ENCODE measurements at places on chromosomes 3 and 15. TPM values are rescaled to one million over a fixed set of nuclear protein-coding genes. Genes with fewer than 3 reads are reported as not detected.

- peak; percentile 9 for DNase-seq
Measured at GRCh38 chr15:31292391-31293015, 34.1 kb upstream of the KLF13 start.

DNA sequence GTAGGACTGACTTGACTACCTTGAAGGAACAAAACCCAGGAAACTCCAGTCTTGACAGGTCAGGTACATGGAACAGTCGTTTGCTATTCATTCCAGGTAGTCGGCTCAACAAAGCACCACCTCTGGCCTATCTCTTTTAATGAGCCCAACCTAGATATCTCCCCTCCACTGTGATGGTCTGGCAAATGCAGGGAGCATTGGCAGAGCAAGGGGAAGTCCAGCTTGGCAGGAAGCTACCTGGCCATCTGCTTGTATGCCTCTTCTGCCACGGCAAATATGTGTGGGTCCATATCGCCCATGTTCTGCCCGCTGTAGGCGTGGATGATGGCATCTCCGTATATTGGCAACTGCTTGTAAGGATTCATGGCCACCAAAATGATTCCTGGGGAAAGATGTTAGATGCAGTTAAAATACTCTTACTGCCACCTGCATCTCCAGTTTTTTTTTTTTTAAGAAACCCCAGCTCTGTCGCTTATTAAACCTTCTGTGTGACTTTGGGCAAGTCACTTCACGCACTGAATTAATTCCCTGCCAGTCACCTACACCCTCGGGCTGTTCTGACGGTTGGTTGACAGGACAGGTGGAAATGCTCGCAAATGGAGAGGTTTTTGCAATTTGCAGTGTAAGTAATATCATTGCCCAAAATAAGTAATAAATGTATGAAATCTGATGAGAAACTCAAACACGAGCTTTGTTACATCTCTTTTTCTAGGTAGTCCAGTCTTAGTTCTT lies 16.8 kb downstream of the MYO5C start:
- DNase-seq: no peak

GRCh38 chr3:16884748-16885592 lies at the start of gene PLCL2:
Gene PLCL2, plus strand, starts transcription at chr3:16884955. Its CDS starts 85 bp downstream, at chr3:16885040.
- DNase-seq: peak; percentile 73

DNA sequence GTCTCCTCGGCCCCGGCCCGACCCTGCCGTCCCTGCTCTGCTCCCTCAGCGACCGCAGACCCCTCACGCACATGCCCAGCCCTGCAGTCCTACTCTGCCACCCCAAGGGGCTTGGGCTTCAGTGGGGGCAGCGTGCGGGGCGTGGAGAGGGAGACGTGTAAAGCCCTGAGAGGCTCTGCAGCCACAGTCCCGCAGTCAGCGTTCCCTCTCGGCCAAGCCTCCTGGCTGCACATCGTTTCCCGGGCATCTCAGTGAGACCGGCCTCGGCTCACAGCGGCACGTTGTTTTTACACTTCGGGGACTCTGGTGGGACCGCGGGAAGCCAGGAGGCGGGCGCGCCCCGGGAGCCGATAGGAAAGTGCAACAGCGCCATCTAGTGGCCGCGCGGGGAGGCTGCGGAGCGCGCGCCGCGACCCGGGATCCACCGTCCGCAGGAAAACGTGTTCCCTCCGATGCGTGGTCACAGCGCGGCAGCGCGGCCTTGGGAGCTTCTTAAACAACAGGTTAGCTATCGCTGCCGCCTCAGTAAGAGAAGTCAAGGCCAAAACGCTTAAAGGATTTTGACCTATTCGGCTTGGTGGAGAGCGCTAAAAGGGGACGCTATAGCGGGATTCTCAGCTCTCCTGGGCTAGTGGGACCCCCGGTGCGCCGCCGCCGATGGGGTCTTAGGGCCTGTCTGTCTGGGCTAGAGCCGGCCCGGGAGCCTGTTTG lies 226.8 kb upstream of the IGF1R start:
- peak; percentile 69 for DNase-seq

- no peak for DNase-seq
Measured at GRCh38 chr3:23254282-23254681, 51.2 kb downstream of the UBE2E2 start.

- no peak for DNase-seq
Measured at GRCh38 chr3:5185093-5185673, 2.3 kb upstream of the EDEM1 start.

- peak; percentile 74 for DNase-seq
Measured at GRCh38 chr3:187616307-187616972, 53.8 kb downstream of the SST start.

DNA sequence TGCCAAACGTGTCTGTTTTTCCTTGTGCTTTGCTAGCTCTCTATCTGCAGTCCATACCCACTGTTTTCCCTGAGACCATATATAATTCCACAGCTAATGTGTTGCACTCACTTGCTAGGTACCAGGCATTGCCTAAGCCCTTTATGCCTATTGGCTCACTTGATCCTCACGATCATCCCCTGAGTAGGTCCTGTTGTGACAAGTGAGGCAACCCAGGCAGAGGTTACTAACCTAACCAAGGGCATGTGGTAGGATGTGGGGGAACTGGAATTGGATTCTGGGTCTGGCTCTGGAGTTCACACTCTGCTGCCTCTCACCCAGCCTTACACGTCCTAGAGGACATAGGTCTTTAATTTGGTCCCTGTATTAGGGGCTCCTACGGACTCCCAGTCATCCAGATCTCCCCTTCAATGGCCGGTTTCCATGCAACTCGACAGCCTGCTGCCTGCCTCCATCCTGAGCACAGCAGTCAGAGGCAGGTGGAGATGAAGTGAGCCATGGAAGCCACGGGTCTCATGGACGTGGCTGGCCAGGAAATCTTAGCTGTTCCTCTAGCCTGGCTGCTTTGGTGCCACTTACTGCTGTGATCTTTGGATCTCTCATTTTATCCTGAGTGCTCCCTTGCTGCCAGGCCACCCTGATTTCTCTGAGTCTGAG lies 38.9 kb upstream of the MYZAP start:
- no peak for DNase-seq

GRCh38 chr3:88000853-88001252 lies 58.0 kb downstream of the CGGBP1 start:
- DNase-seq: peak; percentile 32

- DNase-seq: no peak
Measured at GRCh38 chr3:112297714-112298113, 3.7 kb upstream of the SLC9C1 start.

- no peak for DNase-seq
Measured at GRCh38 chr15:66356077-66356358, 467 bp downstream of the TIPIN start.

- no peak for DNase-seq
Measured at GRCh38 chr15:45328663-45329062, 49.7 kb downstream of the GATM start.

- DNase-seq: no peak
Measured at GRCh38 chr3:110413807-110414748, 657.5 kb upstream of the NECTIN3 start.

- no peak for DNase-seq
Measured at GRCh38 chr3:119125742-119126504, 20.0 kb upstream of the TEX55 start.

DNA sequence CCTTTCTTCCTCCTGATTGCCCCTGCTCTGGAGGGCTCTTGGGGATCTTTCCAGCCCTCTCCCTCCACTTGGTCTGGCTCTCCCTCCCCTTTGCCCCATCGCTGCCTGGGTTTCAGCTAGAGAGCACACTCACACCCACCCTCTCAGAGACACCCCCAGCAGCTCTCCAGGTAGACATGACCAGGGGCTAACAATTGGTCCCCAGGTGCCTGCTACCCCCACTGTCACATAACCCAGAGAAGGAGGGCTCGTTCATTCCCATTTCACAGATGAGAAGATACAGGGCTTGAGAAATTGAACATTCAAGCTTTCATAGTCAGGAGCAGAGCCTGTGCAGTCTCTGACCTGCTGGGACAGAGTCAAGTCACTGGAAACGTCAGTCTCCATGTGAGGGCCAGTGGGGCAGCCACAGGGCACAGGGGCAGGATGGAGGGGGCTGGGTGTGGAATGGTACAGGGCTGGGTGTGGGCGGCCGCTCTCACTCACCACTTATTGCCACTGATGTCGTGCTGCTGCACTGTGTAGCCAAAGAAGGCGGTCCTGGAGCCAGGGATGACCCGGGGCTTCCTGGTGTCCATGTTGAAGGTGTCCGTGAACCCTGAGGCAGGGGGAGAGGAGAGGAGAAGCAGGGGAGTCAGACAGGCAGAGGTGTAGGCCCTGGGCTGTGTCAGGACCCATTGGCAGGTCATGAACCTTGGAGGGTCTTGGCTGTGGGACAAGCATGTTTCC lies 29.4 kb downstream of the ITGA11 start:
- no peak for DNase-seq

GRCh38 chr15:37903919-37904625 lies 30.4 kb upstream of the TMCO5A start:
- DNase-seq: no peak

- DNase-seq: no peak
Measured at GRCh38 chr3:23399221-23399620, 196.1 kb downstream of the UBE2E2 start.

DNA sequence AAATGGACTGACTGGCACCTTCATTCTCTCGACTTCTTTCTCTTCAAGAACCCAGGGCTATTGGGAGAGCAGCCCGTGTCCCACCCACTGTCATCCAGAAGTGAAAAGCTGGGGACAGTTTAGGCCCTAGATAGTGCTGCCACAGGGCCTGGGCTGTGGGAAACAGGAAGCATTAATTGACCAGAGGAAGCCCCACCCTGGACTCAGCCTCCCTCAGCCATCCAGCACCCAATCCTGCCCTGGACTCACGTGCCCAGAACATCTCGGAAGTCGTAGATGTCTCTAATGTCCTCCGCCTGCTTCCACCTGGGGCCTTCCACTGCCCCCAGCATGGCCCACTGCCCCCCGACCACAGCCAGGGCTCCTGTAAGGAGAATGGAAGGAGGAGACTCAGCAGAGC lies 2.3 kb downstream of the CAMK1 start:
- no peak for DNase-seq

DNA sequence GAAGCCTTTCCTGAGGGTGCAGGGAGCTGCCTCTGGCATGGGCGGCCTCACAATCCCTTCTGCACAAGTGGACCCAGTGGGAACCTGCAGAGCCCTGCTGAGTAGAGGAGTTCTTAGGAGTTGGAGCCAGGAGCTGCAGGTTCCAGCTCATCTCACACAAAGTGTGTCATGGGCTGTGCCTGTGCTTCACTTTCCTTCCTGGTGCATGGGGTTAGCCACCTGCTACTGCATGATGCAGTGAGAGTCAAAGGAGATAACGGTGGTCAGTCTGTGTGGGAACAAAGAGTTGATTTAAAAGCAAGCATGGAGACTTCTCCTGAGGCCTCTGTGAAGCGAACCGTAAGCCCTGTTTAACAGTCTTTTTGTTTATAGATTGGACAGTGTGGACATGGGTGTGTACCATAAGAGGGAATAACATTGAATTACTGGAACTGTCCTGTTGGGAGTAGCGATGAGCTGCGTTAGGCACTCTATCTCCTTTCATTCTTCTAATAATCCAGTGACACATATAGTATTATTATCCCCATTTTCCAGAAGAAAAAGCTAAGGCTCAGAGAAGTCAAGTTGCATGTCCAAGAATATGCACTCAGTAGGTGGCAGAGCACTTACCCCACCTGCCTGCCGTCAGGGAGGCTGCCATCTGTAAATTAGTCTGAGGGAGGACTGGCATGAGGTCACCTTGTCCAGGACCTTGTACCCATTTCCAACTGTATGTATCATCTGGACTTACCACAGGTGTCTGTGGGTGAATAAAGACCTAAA lies 68.7 kb upstream of the PRR23C start:
- peak; percentile 41 for DNase-seq

- peak; percentile 64 for DNase-seq
Measured at GRCh38 chr3:194323785-194324735, 27.1 kb downstream of the CPN2 start.

DNA sequence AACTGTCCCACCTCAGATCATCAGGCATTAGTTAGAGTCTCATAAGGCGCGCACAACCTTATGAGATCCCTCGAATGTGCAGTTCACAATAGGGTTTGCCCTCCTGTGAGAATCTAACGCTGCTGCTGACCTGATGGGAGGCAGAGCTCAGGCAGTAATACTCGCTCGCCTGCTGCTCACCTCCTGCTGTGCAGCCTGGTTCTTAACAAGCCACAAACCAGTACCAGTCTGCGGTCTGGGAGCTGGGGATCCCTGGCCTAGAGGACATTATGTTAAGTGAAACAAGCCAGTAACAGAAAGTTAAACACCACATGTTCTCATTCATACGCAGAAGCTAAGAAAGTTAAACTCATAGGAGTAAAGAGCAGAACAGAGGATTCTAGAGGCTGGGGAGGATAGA lies 47.0 kb downstream of the MAP3K13 start:
- DNase-seq: no peak

DNA sequence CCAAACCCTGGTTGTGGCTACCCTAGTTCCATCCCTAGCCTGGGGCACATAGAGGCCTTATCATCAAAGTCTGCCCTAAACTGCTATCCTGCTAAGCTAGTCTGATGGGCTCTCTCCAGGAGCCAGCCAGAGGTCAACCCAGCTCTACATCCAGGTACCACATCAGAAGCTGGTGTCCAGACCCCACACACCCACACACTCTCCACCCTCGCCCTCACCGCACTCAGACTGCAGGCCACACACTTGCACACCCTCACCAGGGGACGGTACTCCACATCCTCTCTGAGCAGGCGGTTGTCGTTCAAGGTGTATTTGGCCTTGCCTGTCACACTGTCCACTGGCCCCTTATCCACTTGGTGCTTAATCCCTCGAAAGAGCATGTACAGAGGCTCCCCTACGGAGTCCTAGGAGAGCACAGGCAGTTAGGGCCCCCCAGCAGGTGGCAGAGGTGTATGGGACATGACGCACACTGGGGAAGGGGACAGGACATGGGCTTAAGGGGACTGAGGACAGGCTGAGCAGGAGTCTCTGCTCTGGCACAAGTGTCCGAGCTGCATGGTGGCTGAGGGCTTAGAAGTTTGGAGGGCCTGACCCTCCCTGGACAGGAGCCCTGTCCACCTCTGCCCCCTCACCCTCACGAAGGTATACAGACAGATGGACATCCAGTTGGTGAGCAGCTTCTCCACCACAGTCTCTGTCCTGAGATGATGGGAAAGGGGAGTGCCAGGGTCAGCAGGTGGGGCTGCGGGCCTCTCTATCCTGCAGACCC lies 18.1 kb downstream of the PLXNB1 start:
- no peak for DNase-seq

DNA sequence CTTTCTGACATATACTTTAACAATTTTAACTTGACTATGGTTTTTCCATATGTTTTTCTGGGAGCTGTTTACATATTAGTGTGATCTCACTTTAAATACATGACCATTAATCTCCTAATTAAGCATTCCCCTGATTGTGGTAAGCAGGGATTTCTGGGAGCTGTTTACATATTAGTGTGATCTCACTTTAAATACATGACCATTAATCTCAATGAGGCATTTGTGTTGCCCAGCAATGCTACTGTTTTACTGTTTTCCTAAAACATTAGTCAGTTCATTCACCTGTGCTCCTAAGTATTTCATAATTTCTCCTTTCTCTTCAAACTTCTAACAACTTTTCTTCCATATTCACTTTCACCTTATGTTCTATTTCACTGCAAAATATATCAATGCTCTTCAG lies 3.6 kb upstream of the GRAMD1C start:
- DNase-seq: no peak

OIP5 gene
- 23.8 TPM for total RNA-seq

ERICH6 gene
- 0.21 TPM for total RNA-seq

ZBBX gene
- not detected for total RNA-seq

CMTM7 gene
- total RNA-seq: 38.3 TPM

MKRN2OS gene
- not detected for total RNA-seq

C3orf22 gene
- not detected for total RNA-seq

GPR171 gene
- 115 TPM for total RNA-seq

DNAJB11 gene
- total RNA-seq: 55.9 TPM

SERPINI2 gene
- not detected for total RNA-seq

PLA2G4D gene
- total RNA-seq: not detected

ZNF662 gene
- total RNA-seq: 1.7 TPM

KBTBD13 gene
- not detected for total RNA-seq

TMC3 gene
- not detected for total RNA-seq

XXYLT1 gene
- 13.3 TPM for total RNA-seq

AGBL1 gene
- not detected for total RNA-seq

EHHADH gene
- total RNA-seq: 4.9 TPM
